KBM-7 (cell line): ENCODE measurements at places on chromosomes 4 and X.

DNA sequence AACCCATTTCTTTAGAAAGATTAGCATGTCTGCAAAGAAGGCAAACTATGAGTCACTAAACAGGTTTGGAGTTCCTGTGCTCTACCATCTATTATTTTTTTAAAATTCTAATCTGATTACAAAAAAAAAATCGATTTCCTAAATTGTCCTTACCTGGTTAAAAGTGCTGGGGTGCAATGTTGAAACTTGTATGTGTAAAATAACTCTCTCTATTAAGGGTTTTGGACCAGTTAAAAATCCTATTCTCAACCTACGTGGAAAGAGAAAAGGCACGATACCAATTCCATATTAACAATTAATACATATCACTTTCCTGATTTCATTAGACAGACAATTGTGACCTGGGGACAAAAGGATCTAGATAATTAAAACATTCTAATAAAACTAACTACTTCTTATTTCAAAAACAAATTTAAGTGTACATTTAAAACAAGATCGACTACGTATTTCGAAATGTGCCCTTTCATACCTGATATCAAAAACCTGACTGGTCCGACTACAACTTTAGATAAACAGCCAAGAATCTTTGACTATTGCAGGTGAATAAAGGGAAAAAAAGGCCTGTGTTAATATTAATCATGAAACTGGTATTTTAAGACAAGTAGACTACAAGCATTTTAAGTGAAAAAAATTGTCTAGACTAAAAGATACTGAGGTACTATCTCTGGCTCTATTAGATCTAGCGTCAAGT lies 21.2 kb downstream of the AADAT start:
- no peak for DNase-seq

DNA sequence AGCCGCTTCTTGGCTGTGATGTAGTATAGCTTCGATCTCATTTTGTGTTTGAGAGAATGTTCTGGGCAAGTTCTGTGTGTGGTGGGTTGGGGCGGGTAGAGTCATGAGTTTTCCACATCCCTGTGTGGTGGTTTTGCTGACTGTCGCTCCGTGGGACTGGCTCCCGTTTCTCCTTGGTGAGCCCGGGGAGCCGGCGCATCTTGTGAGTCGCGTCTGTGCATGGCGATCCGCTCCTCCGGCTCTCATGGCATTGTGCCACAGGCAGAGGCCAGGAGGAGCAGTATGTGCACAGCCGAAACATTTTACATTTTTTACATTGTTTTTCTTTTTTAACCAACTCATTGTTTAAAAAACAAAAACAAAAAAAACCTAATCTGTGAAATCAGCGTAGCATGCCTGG lies 27.7 kb upstream of the TBC1D14 start:
- DNase-seq: no peak

DNA sequence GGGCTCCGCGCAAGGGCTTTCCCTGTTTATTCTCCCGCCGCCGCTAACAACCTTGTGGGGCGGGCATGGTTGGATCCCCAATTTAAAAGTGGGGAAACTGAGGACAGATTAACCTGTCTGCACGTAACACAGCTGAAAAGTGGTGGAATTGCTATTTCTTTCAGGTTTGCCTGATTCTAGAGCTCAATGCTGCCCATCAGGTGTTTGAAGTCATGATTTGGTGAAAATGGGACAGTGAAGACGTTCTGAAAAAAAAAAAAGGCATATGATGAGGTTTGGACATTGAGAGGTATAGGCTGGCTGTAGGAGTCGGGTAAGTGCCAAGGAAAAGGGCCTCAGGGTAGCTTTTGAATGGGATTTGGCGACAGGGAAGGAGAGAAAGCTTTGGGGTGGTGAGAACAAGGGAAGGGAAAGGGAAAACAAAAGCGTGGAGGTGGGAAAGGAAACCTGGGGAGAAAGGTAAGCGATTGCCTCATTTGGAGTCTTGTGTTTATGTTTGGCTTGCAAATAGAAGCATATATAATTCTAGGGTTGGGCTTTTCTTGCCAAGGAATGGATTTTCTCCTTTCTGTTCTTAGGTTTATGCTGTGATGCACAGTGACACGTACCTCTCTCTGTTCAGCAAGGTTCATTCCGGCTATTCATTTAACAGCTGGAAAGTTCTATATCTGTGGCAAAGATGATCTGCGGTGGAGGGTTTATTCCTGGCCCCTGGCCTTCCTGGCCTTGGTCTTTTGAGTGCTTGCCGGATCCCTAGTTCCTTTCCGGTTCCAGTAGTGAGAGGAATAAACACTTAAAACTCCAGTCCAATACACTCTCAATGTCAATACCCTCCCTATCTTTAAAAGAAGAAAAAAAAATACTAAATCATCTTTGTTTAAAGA lies 2.4 kb upstream of the STIM2 start:
- DNase-seq: no peak

DNA sequence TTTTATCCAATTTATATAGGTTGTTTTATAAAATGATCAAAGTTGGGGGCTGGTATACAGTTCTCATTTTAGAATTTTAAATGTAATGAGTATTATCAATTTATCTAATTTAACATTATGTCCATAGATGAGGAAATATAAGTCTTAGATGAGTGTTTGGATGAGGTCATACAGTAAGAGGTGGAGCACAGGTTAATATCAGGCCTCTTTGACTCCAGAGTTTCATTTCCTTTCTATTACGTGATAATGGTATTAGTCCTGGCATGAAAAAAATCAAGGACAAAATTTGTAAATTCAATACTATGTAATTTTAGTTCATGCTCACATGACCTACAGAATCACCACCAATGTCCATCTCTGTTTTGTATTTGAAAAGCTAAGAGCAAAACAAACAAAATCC lies 269.8 kb downstream of the FSTL5 start:
- no peak for DNase-seq

DNA sequence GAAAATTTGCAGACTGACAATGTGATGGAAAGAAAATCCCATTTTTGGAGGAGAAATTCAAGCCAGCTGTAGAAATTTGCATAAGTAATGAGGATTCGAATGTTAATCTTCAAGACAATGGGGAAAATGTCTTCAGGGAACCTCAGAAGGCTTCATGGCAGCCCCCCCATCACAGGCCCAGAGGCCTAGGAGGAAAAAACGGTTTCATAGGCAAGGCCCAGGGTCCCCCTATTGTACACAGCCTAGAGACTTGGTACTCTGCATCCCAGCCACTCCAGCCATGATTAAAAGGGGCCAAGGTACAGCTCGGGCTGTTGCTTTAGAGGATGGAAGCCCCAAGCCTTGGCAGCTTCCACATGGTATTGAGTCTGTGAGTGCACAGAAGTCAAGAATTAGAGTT lies 303.6 kb upstream of the PCDH7 start:
- DNase-seq: no peak

GRCh38 chr4:19807505-19807904 lies 444.2 kb upstream of the SLIT2 start:
- DNase-seq: no peak

- no peak for DNase-seq
Observed at GRCh38 chr4:11376571-11376970, 52.1 kb downstream of the HS3ST1 start.

DNA sequence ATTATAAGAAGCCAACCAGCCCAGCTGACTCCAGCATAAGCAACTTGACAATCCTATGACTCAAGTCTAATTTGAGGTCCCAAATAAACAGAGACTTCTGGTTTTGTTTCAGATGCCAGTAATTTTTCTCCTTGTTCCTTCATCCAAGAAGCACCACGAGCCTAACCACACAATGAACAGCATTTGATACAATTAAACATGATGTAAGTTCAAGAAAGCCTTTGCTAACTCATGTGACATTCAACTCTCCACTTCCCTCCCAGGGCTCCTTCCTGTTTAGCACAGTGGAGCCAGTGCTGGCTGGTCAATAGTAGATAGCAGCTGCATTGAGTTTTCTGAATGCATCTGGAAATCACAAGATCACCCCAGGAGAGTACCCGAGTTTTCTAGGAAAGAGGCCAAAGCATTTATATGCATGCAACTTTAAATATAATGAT lies 206.3 kb downstream of the ARHGAP24 start:
- peak; percentile 44 for DNase-seq

- no peak for DNase-seq
Observed at GRCh38 chr4:100913685-100914084, 395.9 kb upstream of the EMCN start.

- no peak for DNase-seq
Observed at GRCh38 chr4:153089742-153090141, 114.5 kb upstream of the TRIM2 start.

DNA sequence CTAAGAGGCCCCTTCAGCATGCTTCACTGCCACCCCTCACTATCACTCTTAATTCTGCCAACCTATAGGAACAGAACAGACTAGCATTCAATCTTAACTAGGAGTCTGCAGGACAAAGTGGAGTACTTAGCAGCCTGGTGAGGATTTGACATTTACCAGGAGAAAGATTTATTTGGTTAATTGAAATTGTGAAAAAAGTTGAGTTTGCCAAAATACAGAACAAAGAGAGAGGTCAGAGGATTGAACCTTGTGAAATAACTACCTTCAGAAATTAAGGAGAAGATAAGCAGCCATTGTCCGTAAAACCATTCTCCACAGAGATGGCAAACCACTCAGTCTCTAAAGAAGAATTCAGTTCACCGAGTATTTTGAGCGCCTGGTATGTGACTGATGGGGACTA lies 41.8 kb upstream of the IQCM start:
- DNase-seq: no peak

DNA sequence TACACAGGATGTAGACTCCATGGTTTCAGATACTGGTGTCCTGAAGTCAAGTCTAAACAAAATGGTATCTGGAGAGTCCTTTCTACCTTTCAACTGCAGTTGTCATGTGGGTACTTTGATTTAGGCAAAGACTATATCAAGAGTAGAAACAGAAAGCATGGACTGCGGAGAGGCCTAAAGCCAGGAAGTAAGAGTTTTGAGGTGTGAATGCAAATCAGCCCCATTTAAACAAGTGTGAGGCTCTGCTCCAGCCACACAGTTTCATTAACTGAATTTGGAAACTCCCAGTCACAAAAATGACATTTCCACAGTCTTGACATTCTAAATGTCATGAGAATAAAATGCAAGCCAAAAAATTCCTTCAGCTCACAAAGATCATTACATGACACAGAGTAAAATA lies 87.2 kb upstream of the MCF2 start:
- no peak for DNase-seq

- DNase-seq: peak; percentile 82
Observed at GRCh38 chr4:76197971-76198410, 15.6 kb downstream of the SCARB2 start.

- peak; percentile 70 for DNase-seq
Observed at GRCh38 chr4:79528241-79528706, 120.2 kb upstream of the GK2 start.

DNA sequence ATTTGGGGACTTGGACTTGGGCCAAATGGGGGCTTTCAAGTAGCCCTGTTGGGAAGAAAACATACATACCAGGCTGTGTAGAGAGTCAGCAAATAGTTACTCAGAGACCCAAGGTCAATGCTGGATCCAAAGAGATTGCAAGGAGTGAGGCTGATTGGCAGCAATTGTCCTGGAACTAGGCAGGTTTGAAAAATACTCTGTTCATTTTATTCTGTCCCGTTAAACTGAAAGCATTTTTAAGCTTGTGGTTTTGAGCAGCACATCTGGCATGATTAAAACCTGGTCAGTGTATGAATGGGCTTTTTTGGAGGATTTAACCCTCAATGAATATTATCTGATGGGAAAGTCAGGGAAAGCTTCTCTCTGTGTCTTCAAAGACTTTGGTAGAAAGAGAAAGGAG lies 294.3 kb upstream of the BOD1L1 start:
- DNase-seq: no peak

GRCh38 chr4:110515676-110516075 lies 39.7 kb downstream of the ENPEP start:
- peak; percentile 16 for DNase-seq

DNA sequence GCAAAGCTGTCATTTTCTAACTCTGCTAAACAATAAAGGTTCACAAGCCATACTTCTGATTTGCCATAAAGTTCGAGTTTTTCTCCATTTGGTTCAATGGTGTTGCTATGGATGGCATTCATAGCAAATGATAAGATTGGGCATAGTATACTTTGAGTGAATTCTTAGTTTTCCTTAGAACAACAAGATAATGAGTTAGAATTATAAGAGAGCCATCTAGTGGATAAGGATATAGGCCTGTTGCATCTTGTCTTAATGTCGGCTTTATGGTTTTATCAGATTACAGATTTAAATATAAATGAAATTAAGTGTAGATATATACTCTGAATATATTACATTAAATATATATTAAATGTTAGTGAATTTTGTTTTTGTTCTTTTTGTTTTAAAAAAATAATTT lies 644.6 kb downstream of the IL1RAPL1 start:
- DNase-seq: peak; percentile 5

GRCh38 chr4:155607481-155607880 lies 59.2 kb upstream of the GUCY1A1 start:
- DNase-seq: no peak

DNA sequence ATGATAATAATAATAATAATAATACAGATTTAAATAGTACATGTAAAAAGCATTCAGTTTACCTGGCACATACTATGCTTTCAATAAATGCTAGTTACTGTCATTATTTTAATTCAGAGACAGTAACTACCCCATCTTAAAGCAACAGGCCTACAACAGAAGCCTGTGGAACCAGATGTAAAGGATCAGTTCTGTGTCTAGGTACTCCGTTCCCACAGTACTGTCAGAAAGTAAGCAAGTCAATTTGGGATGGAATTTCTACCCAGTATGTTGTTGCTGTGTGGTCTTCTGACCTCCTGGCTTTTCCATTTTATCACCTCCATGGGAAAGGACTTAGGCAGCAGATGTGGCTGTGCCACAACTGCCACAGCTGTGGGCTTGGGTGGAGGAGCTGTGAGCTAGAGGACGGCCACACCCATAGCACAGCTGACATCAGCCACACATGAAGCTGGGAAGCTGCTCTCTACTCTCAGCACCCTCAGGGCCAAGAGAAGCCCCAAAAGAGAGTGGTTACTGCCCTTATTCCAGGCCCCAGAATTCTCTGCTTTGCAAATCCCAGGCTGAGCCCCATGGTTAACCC lies 102.8 kb downstream of the CBR4 start:
- DNase-seq: no peak

DNA sequence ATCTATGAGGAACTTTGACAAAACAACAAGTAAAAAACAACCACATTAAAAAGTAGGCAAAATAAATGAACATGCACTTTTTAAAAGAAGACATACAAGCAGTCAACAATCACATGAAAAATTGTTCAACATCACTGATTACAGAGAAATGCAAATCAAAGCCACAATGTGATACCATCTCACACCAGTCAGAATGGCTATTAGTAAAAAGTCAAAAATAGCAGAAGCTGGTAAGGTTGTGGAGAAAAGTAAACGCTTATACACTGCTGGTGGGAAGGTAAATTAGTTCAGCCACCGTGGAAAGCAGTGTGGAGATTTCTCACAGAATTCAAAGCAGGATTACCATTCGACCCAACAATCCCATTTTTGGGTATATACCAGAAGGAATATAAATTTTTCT lies 17.0 kb upstream of the LNX1 start:
- no peak for DNase-seq
